ENCODE measurements at places on chromosomes 6 and 20. TPM values are rescaled to one million over a fixed set of nuclear protein-coding genes. Genes with fewer than 3 reads are reported as not detected.

- DNase-seq = no peak
Observed at GRCh38 chr6:16802071-16802470, 40.8 kb upstream of the ATXN1 start.

DNA sequence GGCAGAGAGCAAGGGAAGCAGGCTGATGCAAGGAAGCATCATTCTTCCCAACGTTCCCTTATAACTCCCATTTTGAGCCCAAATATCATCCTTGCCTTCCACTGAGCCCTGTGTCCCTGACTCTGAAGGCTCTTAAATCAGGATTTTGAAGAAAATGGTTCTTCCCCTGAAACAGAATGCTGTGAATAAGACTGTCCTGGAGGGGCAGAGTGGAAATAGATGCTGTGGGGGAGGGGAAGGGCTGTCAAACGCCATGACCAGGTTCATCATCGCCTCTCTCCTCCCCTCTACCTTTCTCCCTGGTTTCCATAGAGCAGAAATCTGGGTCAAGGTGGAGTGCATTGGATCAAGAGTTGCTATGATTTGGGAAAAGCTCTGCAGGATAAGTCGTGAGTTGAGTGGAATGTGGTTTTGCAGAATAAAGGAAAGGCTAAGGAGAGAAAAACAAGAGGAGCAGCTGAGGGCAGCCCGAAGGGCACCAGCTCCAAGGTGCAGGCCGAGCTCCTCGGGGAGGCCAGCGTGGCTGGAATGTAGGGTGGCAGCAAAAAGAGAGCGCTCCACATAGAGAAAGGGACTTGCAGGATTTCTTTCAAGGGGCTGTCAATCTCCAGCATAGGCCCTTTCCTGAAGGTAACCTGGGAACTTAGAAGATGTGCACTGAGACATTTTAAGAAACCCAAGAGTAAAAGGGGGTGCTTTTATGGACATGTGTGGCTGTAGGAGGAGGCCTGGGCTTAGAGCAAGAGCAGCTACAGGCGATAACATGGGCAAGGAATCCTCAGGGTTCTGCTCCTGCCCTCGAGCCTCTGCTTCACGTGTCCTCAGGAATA is 120.8 kb upstream of the CDYL start:
- DNase-seq = no peak

DNA sequence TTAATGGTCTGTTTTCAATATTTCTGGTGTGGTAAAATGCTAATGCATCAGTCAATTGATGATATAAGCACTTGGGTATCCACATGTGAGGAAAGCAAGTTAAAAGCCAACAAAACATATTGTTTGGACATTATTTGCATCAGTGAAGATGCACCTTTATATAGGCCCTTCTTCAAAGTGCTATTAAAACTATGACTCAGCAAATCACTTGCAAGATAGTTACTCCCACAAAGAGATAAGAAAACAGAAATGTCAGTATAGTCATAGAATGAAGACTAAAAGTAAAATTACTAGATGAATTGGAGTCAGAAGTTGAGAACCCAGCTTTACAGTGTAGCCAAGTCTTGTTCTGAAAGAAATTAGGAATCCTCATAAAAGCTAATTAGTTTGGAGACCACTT is 14.6 kb upstream of the GRM1 start:
- DNase-seq = no peak

The HCRTR2 gene
- not detected for total RNA-seq

GRCh38 chr6:71967436-71967835 is 81.1 kb downstream of the RIMS1 start:
- DNase-seq = peak; percentile 43

DNA sequence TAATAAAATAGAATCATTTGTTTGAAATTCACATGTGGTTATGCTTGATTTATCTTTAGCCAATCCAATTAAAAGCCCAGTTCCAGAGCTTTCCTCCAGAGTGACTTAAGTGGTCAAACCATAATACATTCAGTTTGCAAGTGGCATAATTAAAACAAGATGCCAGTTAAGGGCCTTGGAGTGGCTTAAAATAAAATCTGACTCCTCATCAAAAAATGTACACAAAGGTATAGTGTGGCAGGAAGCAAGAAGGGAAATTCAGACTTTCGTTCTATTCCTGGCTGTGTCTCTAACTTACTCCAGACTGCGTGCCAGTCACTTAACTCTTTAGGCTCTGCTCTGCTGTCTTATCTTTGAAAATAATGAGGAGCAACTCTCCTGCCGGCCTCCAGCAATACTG is 251.3 kb upstream of the PRND start:
- peak; percentile 34 for DNase-seq

The KCNB1 gene
- 0.02 TPM for total RNA-seq

GRCh38 chr6:160160450-160160849 is 38.8 kb downstream of the SLC22A1 start:
- no peak for DNase-seq

GRCh38 chr6:2841264-2842138 is at the start of gene SERPINB1:
Gene SERPINB1 (minus strand): TSS chr6:2841863. CDS start chr6:2840586, 1,277 bp downstream.
- DNase-seq = peak; percentile 58

DNA sequence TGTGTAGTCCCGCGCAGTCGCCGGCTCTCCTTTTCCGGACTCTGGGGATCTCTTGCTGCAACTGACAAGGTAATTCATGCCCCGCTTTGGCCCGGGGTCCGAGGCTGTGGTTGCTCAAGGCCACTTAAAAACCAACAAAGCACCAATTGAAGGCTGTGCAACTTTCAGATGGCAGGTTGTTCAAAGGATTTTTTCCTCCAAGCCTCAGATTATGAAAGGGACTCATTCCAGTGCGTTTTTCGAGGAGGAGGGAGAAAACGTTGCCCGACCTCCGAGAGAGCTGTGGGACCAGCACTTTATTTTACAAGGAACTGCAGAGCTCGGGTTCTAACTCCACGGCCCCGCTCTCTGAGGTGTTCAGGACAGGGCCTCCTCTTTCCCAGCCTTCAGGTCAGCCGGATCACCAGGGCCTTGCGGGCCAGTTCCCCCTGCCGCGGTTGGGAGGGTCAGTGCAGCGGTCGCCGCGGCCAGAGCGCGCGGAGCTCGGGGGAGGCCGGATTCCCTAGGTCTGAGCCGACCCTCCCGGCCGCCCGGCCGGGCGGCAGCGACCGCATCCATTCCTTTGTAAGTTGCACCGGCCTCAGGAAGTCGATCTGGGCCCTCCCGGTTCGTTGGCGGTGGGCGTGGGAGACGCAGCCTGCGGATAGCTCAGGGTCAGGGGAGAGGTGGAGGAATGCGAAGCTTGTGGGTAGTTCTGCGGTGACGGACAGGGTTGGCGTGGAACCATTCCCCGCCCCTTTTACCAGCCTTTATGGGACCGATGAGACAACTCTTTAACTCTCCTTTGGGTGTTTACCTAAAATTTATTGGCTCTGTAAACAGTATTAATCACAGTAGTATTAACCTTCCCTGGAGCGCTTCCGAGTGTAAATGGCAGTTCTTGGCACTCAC is 1.6 kb downstream of the UTRN start:
- peak; percentile 86 for DNase-seq

The TRDN gene
- total RNA-seq = not detected

The C20orf202 gene
- not detected for total RNA-seq

GRCh38 chr6:133157995-133158394 is 83.2 kb upstream of the EYA4 start:
- DNase-seq = no peak

DNA sequence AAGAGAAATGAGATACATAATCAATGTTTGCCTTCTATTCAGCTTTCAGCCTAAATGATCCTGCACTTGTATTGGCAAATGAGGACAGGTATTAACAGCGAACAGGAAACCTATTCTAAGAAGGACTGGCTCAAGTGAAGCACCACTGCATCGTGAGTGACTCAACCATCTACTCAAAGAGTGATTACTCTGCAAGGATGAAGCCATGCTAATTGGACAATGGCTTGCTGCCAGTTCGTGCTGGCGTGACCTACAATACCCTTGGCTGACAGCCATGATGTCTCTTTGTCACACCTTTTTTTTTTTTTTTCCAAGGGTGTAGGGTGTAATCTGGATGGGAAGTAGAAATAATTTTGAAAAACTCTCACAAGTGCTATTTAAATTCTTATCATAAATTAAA is 104.9 kb downstream of the GJA10 start:
- peak; percentile 51 for DNase-seq

DNA sequence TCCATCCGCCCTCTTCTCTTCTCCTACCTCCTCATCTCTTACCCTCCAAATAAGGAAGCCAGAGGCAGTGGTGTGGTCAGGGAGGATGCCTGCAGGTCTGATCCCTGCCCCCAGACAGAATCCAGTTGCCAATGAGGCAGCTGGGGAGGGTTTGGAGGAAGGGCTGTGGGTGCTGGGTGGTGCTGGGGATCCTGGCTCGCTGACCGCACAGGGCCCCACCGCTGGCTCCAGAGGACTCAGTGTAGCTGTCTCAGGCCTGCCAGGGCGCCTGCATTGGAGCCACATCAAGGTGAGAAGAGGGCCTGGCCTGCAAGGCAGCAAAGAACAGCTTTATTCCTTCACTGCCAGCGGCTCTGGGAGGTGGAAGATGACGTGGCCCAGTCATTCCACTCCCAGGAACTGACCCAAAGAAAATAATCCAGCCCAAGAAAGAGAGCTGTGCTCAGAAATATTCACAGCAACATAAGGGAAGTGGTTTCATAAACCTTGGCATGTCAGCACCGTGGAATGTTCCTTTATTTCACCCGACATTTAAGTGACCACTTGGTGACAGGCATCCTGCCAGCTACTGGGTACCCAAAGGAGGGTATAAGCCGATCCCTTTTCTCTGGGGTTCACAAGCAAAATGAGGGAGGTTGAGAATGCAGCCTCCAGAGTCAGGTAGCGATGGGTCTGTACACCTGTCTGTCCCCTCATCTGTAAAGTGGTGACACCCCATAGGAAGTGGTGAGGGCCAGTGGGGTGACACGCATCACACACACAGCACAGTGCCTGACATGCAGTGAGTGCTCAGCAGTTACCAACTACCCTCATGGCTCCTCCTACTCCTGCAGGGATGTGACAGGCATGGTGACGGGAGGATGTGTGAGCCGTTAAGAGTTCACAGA is 125.1 kb downstream of the SNX5 start:
- peak; percentile 100 for DNase-seq

All from HT1080 (cell line).